Stimulated activated naive B cell treated with anti-CD40 and anti-IgM and Interleukin-4, amounts not matched to agents 10 μg/mL and 1 μg/mL and 100 μg/mL, for 72 hours (primary cell): ENCODE measurements at places on chromosomes 3 and 15.

DNA sequence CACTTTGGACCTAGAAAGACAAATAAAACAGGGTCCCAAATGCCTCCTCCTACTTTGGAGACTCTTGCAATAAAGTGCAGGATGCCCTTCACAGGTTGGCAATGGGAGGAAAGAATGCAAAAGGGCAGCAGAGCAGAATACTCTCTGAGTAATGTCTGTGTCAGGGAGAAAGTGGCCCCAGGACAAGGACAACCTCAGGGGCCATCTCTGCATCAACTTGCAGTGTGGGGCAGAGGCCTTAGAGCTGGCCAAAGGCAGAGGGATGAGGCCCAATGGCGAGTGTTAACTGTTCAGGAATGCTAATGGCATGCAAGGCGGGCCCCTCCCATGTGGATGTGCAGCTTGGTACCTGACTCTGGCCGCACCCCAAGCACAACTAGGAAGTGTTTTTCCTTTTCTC is 8.4 kb downstream of the UPK1B start:
- no peak for DNase-seq

GRCh38 chr3:117399311-117400078 is 689.9 kb downstream of the TUSC7 start:
- DNase-seq, result no peak

DNA sequence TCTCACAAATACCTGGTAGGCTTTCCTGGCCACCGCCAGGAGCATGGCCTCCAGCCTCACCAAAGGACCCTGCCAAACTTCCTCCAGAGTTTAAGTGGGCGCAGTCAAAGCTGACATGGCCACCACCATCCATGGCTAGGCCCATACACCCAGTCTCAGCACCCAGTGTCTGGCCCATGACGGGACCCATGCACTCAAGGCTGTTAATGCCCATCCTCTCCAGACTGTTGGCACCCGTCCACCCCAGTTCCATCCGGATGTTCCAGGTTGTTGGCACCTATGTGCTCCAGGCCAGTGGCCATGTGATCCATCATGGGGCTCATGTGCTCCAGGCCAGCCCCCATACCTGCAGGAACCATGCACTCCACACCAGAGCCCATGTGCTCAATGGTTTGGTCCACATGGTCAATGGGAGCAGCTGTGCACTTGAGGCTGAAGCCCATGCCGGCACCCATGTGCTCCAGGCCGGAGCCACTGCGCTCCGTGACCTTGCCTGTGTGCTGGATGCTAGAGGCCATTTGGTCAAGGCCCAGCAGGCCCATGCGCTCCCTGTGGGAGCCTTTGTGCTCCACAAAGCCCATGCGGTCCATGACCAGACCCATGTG is 20.4 kb downstream of the CTDSPL2 start:
- no peak for DNase-seq

- DNase-seq, result no peak
Measured at GRCh38 chr3:27800261-27800660, 78.1 kb upstream of the EOMES start.

- DNase-seq, result peak; percentile 28
Measured at GRCh38 chr15:88274553-88275460, 18.3 kb upstream of the NTRK3 start.
